Right hindlimb (tissue), 1 donor: ENCODE measurements at places on chromosomes 1 and 21.

DNA sequence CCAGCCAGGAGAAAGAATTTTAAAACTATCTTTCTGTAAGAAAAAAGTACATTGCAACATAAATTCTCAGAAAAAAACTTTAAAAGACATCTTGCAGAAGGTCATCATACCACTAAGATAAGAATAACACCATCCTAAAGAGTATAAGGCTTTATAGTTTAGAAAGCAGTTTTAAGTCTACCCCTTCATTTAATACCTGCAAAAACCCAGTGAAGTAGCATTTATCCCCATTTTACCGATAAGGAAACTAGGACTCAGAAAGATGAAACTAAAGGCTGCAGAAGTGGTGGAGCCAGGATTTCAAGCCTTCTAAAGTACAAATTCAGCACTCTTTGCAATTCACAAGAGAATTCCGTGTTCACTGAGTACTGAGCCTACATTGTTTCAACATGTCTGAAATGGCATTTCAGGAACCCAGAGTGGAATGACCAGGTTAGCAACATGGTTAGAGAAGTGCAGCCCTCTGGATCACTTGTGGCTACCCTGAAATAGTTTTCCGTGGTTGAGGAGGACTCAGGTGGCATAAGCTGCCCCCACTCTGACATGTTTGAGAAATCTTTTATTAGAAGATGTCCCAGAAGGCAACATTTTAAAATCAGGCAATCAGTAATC lies 6.7 kb downstream of the MYCL start:
- DNase-seq, result no peak

- no peak for DNase-seq
Measured at GRCh38 chr1:8465013-8465412, 147.1 kb downstream of the SLC45A1 start.

GRCh38 chr21:45573452-45574035 lies 31.3 kb upstream of the SLC19A1 start:
- no peak for DNase-seq

GRCh38 chr1:88466899-88467580 lies 217.0 kb upstream of the PKN2 start:
- DNase-seq, result no peak

DNA sequence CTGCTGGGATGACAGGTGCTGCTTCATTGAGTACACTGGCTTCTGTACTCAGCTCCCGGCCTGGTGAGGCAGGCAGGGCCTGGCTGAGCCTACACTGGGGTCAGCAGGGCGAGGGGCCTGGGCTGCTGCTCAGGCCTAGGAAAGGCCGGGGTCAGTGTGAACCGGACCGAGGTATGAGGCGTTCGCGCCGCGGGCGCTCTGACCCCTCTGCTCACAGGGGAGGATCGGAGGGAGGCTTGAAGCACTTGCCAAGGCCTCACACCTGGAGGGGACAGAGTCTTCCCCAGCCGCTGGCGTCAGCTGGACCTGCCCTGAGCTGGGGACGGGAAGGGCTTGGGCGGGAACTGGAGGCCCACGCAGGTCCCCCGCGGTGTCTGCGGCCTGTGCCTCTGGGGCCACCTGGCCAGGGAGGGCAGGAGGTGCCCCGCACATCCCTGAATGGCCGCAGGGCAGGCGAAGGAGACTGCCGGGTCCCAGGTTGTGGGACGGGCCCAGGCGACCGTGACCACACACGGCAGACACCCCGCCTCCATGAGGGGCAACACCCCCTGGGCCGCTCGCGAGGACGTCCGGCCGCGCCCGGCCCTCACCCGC lies 466 bp downstream of the PEX10 start:
- no peak for DNase-seq

GRCh38 chr1:91745640-91746373 lies 140.1 kb downstream of the TGFBR3 start:
- DNase-seq, result no peak

GRCh38 chr21:38208118-38208517 lies 48.7 kb upstream of the KCNJ15 start:
- no peak for DNase-seq

- DNase-seq, result no peak
Measured at GRCh38 chr1:186896211-186896610, 67.5 kb downstream of the PLA2G4A start.

- DNase-seq, result no peak
Measured at GRCh38 chr1:52345252-52345651, 20.8 kb downstream of the CC2D1B start.

DNA sequence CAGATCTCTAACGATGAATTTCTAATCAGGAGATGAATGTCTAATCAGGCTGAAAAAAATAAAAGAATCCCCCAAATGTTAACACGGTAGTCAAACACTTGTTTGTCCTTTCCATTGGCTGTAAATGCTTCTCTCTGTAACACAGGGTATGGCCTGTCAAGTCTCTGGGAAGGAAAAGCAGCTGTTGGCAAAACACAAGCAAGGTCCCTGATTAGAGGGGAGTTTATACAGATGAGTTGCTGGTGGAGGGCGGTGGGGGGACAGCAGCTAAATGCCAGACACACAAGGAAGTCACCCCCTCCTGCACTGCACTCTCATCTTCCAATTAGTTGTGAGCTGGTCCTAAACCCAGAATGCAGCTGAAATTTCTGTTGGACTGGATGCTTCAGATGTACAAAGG lies 51.0 kb downstream of the PGBD5 start:
- DNase-seq, result no peak

GRCh38 chr1:160093624-160094290 lies 4.7 kb downstream of the IGSF8 start:
- DNase-seq, result no peak

- no peak for DNase-seq
Measured at GRCh38 chr1:96515430-96515829, 206.2 kb upstream of the PTBP2 start.

DNA sequence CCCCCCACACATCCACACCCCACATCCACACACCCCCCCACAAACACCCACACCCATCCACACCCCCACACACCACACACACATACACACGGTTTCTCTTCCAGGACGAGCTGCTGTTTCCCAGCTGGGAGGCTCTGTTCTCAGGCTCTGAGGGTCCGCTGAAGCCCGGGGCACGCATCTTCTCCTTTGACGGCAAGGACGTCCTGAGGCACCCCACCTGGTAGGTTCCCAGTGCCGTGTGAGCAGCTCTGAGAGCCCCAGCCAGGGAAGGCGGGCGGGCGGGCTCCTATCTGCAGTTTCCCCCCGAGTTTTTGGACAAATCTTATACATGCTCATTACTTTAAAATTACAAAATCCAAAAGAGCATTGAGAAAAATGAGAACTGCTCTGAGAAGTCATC lies 31.2 kb downstream of the SLC19A1 start:
- no peak for DNase-seq

DNA sequence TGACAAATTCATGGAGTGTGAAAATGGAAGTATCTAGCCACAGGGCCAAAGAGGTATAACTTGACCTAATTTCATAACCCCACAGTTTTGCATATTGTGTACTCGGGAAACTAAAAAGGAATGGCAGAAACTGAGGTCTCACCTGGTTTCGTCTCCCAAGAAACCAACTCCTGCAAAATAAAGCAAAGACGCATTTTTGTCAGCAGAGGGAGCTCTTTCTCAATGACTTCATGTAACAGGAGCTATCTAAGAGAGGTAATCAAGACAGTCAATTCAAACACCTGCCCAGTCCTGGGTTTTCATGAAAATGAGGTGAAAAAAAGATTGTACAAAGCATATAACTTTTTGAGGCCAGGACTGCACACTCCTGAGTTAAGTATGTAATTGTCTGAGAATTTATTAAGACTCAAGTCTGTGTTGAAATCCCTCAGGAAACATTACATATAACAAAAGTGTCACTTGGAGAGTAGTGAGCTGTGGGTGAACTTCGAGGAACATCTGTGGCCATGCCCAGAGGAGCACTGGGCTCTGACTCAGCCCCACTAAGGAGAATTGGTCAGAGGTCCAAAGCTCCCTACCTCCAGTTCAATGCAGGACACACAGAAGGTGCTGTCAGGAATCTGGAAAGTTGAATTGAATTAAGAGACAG lies 17.6 kb downstream of the FCRL4 start:
- DNase-seq, result no peak

- DNase-seq, result no peak
Measured at GRCh38 chr1:212860713-212861581, 2.9 kb downstream of the FLVCR1 start.

- DNase-seq, result peak; percentile 67
Measured at GRCh38 chr1:1004780-1005697, 5.1 kb upstream of the HES4 start.

DNA sequence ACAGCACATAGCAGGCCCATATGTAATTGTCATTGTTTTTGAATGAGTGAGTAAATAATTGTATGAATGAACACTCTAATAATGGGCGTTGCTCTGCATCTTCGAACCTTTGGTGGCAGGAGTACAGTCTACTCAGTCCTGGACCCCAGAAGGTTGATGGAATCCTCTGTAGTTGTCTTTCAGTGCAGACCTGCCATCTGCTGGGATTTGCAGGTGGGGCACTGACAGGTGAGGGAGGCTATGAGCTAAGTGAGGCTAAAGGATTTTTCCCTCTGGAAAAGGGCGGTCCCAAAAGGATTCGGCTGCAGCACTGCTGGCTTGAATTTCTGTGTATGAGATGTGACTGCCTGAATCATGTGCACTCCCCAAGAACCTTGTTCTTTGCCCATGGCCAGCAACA lies 53.4 kb downstream of the PLXNA2 start:
- no peak for DNase-seq

DNA sequence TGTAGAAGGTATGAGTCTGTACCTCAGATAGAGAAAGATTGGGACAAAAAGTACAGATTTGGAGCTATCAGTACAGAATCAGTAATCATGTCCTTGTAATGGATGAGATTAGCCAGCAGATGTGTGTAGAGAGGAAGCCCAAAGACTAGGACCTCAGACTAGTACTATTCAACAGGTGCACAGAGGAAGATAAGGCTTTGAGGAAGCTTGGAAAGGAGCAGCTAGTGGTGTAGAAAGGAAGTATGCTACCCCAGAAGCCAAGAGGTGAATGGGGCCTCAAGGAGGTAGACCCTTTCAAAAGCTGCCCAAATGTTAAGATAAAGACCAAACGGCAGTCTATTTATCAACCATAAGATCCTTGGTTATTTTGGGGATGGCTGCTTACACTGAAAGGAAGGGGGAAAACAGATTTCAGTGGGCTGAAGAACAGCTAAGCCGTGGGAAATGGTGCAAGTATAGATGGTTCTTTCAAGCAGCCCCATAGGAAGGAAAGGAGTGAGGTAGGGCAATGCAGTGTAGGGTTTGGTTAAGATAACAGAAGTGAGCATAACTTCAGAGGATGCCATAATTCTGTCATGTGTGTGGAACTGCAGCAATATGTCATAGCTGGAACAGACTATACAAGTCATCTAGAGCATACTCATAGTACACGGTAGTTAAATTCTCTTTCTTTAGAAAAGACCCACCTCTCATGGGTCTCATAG lies 221.7 kb downstream of the HHIPL2 start:
- no peak for DNase-seq
